ENCODE measurements at places on chromosomes 1 and 21. TPM values are rescaled to one million over a fixed set of nuclear protein-coding genes. Genes with fewer than 3 reads are reported as not detected.

The SYPL2 gene
- total RNA-seq: 0.13 TPM

The KIF14 gene
- total RNA-seq: 7.4 TPM

The TMEM201 gene
- total RNA-seq: 3.2 TPM

The CD1E gene
- total RNA-seq: not detected

The LELP1 gene
- total RNA-seq: not detected

The LDLRAD1 gene
- not detected for total RNA-seq

The C1orf94 gene
- 0.06 TPM for total RNA-seq

The PIGR gene
- not detected for total RNA-seq
